Uterus (tissue), 4 donors: ENCODE measurements at places on chromosomes 12 and 14.

DNA sequence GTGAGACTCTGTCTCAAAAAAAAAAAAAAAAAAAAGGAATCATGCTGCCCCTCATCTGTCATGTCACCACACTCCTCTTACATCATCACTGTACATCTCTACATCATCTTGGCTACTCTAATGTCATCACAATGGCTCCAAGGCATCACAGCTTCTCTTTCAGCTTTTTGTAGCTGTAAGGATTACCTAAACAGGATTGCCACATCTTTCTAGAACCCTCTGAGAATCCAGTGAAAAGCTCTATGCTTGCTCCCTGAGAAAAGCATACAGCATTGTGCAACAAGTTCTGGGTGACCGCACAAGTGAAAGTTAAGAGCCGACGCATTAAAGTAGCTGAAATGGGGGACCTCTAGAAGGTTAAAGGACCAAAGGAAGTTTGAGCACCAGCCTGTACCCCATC, 272.5 kb downstream of the C12orf50 start:
- no peak for DNase-seq

GRCh38 chr14:60095781-60096450, 4.2 kb downstream of the PCNX4 start:
- no peak for DNase-seq

- no peak for DNase-seq
Observed at GRCh38 chr14:68854421-68854820, 61.6 kb upstream of the ZFP36L1 start.

DNA sequence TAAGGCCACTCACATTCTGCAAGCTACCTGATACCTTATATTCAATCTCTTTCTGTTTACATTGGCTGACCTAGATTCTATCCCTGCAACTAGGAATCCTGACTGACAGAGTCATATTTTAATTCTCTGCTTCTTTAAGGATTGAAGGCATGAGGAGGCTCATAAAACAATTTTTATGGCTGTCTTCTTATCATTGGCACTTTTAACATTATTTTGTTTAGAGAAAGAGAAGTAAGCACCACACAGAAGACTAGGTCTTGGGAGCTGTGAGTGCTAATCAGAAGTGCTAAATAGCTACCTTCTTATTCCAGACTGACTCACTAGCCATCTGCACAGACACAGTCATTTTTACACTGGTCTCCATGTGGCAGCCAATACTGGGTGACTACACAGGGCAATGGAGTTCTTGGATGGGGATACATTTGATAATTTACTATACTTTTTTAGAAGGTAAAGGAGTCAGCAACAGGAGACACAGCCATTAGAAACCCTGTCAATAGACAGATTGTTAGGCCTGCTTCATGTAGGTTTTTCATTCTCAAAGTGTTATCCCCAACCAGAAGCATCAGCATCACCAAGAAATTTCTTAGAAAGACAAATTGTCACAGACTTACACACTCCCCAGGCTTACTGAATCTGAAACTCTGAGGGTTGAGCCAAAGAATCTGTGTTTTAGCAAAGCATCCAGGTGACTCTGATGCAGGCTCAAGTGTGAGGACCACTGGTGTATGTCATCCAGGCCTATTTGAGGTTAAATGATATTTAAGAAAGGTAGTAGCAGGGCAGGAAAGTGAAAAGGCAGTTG, 214.1 kb downstream of the DUSP6 start:
- DNase-seq, result no peak

DNA sequence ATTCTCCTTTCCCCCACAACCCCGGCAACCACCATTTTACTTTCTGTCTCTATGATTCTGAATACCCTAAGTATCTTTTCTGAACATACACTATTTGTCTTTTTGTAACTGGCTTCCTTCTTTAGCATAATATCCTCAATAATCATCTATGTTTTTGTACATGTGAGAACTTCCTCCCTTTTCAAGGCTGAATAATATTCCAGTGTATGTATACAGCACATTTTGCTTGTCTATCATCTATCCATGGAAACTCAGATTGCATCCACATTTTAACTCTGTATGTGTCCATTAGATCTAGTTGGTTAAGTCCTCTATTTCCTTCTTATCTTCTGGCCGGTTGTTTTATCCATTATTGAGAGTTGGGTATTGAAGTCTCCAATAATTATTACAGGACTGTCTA, 64.1 kb upstream of the TTC7B start:
- no peak for DNase-seq

DNA sequence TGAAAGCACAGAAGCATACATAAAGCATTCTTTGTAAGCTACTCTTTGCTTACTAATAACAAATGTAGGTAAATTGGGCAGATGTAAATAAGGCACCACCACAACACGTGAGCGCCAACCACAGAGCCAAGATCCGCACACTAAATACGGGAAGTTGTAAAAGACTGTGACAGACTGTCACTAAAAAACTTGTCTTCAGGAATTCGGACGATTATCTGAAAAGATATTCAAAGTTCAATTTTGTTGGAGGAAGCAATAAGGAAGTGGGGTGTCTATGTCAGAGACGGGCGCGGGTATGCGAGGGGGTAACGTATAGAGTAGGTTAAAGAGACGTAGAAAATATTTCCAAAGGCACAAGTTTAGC, 1.5 kb upstream of the HSP90B1 start:
- DNase-seq, result peak; percentile 22

DNA sequence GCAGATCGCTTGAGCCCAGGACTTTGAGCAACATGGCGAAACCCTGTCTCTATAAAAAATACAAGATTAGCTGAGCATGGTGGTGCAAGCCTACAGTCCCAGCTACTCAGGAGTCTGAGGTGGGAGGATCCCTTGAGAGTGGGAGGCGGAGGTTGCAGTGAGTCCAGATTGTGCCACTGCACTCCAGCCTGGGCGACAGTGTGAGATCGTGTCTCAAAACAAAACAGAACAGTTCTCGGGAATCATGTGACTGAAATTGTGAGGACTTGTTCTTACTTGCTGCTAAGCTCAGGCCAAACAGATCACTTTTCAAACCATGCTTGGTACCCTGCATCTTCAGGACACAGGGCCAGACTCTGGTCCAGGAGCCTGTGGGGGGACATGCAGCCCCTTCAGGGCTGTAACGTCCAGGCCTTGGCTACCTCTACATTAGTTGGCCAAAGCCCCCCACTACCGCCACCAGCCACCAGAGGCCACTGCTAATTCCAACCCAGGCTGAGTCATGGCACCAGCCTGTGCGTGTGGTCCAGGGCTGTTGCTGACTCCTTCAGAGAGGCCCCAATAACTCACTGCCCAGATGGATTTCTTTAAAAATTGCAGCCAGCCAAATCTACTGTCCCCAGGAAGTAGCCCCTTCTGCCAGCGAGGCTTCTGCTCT, 33.4 kb upstream of the SYNDIG1L start:
- no peak for DNase-seq

DNA sequence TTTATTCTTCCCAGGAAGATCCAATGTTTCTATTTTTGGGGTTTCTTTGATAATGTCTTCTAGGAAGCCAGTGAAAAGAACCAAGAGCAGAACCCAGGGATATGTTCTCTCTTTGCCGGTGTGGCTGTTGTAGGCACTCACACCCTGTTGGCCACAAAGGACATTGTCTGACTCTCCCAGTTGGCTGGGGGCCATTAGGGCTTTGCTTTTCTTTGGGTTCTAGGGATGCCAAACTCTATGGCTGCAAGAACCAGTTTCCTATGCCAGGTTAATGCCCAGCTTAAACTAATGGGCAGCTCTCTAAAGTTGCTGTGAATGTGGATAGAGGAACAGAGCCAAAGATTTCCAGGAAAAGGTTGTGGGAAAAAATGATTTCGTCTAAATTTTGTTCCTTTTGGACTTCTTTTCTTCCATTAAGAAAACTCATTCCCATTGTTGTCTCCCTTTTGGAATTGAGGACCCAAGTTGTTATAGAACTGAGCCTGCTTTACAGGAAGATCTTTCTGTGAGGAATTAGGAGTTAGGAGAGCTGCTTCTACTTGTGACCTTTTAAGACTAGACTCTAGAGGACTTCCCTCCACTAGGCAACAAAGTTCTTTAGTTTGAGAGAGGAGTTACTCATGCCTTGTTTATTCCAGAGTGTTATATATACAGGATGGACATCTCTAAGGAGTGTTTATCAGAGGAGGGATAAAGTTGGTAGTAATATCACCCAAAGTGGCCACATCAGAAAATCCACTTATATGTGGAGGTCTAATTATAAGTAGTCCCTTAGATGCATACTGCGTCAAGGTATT, 13.1 kb downstream of the COPZ1 start:
- DNase-seq, result no peak

- no peak for DNase-seq
Observed at GRCh38 chr14:102913341-102914211, 8.9 kb upstream of the AMN start.

DNA sequence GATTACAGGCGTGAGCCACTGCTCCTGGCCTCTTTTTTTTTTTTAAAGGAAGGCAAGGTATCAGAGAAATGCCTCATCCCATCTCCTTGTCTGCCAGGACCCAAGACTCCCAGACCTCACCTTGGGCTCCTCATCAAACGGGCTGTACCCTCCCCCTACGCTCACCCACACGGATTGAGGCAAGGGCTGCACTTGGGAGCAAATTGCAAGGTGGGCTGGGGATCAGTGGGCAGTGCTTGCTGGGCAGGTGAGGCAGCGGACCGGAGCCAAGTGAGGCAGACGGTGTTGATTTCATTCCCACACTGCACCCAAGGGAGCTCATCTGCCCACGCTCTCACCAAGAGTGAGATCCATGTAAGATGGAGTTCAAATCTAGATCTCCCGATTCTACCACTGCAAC, 41.0 kb upstream of the DICER1 start:
- no peak for DNase-seq

GRCh38 chr12:112349431-112349830, 32.8 kb downstream of the HECTD4 start:
- no peak for DNase-seq

GRCh38 chr12:116397148-116397547, 119.7 kb upstream of the MED13L start:
- no peak for DNase-seq

DNA sequence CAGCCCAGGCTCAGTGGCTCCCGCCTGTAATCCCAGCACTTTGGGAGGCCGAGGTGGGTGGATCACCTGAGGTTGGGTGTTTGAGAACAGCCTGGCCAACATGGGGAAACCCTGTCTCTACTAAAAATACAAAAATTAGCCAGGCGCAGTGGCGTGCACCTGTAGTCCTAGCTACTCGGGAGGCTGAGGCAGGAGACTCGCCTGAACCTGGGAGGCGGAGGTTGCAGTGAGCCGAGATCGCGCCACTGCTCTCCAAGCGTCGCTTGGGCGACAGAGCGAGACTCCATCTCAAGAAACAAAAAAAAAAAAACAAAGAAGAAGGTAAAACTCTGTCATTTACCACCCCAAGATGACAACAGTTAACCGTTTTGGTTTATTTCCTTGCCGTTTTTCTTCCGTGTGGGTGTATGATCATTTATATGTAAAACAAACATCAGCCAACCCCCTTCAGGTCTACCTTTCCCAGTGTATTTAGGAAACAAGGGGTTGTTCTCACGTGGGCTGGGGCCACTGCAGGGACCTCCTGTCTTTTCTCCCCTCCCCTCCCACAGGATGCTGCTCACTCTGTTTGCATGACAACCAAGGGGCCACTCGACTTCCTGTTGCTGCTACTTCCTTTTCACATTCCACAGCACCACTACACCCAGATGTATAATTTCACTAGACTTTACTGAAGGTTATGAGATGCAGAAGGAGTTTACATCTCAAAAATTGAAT, 13.6 kb downstream of the TTC9 start:
- DNase-seq, result no peak

DNA sequence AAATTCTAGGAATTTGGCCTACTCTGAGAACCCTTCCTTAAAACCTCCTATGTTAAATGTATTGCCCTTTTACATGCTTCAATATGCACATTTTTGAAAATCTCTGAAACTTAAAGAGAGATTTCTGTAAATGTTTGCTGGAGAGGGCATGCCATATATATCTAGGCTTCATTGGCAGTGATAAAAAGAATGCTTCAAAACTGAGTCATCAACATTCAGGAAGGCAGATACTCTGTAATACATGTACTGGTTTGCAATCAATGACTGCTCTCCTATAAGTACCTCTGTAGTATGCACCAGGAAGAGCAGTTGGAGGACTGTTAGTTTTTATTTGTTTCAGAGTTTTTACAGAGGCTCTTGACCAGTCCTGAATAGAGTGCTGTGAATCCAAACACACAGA, 739.9 kb downstream of the SLC16A7 start:
- DNase-seq, result no peak
